ENCODE measurements at places on chromosomes 13 and 19.

GRCh38 chr13:110157718-110158117 lies 149.2 kb downstream of the COL4A1 start:
- no peak for DNase-seq

DNA sequence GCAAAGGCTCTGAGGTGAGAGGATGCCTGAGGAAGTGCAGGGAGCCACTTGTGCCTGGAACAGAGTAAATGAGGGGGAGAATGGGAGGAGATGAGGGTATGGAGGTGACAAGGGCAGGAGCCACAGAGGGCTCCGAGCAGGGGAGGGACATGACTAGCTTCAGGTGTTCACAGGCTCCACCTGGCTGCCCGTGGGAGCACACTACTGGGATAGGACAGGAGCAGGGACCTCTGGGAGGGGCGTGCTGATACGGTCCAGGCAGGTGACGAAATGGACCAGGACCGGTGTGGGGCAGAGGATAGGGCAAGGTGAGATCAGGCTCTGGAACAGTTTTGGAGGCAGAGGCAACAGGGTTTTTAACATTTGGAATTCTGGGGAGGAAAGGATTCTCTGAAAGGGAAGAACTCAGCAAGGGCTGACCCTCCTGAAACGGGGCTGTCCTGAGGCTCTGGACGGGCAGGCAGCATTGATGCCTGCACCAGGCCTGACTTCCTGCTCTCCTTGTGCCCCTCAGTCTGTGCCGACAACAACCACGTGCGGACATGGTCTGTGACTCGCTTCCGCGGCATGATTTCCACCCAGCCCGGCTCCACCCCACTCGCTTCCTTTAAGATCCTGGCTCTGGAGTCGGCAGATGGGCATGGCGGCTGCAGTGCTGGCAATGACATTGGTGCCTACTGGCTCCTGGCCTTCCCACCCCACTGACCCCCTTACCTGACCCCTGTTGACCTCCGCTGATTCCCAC lies 11.6 kb downstream of the SHKBP1 start:
- DNase-seq = no peak

GRCh38 chr13:98746968-98747367 lies 5.5 kb downstream of the SLC15A1 start:
- no peak for DNase-seq

DNA sequence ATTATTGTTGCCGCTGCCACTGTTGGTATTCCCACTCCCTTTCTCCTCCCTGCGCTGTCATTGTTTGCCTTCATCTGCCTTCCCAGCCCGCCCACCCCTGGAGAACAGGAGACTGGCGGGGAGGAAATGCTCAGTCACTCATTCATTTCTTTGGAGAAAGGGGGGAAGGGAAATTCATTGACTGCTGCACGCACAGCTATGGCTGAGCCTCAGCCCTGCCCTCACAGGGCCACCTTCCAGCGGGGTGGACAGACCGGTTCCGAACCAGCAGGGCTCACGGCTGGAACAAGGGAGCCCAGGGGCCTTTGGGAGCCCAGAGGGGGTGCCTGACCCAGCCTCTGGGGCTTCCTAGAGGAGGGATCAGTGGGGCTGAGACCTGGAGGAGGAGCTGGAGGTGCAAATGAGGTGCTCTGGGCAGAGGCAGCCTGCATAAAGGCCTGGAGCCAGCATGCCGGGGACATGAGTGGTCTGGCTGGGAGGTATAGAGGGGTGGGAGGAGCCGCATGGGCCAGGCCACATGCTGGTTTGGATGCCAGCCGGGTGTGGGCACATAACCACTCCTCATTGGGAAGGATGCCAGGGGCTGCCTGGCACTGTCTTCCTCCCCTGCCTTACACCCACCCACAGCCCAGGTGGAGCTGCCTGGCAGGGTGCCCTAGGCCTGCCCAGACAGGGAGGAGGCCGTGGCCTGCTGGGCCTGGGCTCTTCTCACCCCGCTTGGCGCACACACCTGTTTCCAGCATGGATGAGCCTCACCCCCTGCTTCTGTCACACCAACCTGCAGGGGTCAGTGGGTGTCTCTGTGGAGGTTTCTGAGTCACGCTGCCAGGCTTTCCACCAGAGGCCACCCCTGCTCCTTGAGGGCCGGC lies 26.8 kb downstream of the PPP5C start:
- peak; percentile 93 for DNase-seq

GRCh38 chr13:48761256-48761655 lies 107.5 kb downstream of the CYSLTR2 start:
- DNase-seq = no peak

DNA sequence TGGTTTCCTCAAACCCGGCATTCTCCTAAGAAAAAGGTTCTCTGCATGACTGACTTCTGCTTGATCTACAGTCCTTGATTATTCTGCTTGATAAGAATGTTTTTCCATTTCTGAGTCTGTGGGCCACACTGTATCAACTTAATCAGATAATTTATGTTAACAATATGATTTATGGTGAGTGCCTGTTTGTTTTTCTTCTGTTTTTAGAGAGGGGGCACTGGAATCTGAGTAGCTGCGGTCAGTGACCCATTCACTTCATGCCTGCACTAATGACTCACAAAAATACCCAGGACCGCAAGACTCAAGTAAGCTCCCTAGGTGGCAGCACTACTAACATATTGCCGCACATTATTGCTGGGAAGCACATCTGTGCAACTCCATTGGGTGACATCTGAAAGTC lies 542.3 kb upstream of the ATXN8OS start:
- DNase-seq = no peak
